ENCODE measurements at places on chromosomes 1 and 21.

- DNase-seq = no peak
Measured at GRCh38 chr1:53121319-53122172, 20.9 kb downstream of the SLC1A7 start.

DNA sequence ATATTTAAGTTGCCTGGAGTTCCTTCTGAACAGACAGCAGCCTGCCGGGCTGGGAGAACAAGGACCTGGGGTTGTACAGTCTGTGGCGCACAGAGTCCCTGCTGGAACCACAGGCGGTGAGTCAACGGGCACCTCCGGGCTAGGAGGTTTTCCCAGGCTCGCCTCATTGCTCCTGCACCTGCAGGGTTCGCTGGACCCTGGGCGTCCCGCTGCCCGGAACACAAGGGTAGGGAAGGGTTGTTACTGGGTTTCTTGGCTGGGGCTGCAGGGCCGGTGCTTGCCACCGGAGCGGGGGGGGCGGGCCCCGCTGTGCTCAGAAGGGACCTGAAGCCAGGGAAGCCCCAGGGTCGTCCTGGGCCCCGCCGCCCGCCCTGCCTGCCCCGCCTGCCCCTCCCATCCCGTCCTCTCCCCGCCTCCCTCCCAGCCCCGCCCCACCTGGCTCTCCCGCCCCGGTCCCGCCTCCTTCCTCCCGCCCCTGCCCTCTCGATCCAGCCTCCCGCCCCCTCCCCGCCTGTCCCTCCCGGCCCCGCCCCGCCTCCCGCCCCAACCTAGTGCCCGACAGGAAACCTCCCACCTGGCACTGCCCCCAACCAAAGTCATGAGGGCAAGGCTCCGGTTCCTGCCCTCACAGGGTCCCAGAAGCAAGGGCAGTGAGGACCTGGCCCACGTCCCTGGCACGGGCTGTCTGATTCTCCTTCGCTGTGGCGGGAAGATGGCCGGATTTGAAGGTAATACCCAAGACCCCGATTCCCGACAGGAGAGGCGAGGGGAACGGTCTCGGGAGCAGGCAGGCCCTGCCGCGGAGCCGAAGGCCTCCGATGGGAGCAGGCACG, 6.8 kb downstream of the JMJD4 start:
- DNase-seq = no peak

- DNase-seq = no peak
Measured at GRCh38 chr1:211609120-211610024, 30.4 kb upstream of the SLC30A1 start.

DNA sequence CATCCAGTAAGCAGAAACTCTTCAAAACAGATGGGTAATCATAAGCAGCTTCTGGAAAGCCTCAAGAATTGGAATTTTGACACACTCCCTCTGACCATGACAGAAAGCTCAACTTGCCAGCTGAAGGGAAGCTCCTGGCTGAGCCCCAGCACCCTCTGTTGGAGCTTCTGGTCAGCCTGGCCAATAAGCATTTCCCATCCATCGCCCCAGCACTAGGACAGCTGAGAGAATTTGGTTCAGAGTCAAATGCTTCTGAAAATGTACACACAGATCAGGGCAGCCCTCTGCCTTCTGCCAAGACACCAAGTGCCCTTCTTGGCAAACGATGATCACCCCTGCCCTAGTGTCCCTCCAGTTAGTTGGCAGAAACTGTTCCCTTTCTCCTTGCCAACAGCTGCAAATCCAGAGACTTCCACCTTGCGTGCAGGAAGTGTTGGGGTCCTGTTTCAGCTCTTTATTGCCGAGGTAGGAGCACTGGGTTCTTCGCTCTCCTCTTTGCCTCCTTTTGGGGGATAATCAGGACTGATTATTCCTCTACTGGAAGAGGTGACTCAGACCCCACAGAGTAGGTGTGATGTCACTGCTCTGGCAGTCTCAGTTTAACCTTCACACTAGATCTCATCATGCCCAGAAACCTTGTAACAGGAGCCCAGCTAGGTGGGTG, 11.9 kb downstream of the PIGV start:
- no peak for DNase-seq

- DNase-seq = no peak
Measured at GRCh38 chr1:179447489-179447888, 81.7 kb downstream of the AXDND1 start.

DNA sequence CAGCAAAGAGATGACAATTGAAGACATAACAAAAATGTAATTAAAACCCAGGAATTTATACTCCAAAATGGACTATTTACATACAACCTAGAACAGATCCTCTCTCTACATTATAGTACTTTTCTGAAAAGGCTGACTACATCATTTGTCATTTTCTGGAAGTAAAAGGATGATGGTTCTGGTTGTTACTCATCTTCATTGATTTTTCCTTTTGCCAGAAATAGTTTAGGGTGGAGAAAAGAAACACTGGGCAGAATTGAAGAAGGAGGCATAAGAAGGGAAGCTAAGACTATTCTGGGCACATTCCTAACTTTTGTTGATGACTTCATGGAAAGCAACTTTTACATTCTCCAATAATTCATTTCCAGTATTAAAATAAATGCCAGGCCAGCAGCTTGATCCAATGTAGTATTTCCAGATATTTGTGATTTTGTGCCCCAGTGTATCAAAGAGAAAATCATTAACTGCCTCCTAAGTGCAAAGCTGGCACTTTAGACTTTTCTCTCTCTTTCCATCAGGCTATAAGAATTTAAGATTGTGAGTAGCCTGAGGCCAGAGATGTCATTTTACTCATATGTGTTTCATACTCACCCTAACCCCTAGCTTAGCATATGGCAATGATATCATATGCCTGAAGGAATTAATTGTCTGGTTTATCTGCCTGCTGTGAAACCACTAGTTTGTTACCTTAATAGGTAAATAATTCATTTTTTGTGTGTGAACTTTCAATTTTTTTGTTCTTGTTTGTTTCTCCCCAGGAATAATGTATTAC, 369.5 kb upstream of the LYPLAL1 start:
- DNase-seq = no peak

DNA sequence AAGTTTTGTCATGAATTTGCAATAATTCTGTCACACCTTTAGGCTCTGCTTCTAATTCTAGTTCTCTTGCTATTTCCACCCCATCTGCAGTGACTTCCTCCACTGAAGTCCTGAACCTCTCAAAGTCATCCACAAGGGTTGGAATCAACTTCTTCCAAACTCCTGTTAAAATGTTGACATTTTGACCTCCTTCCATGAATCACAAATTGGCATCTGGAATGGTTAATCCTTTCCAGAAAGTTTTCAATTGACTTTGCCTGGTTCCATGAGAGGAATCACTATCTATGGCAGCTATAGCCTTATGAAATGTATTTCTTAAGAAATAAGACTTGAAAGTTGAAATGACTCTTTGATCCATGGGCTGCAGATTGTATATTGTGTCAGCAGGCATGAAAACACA, 19.7 kb upstream of the SFT2D2 start:
- DNase-seq = no peak

GRCh38 chr1:181369416-181369815, 113.9 kb upstream of the CACNA1E start:
- no peak for DNase-seq

DNA sequence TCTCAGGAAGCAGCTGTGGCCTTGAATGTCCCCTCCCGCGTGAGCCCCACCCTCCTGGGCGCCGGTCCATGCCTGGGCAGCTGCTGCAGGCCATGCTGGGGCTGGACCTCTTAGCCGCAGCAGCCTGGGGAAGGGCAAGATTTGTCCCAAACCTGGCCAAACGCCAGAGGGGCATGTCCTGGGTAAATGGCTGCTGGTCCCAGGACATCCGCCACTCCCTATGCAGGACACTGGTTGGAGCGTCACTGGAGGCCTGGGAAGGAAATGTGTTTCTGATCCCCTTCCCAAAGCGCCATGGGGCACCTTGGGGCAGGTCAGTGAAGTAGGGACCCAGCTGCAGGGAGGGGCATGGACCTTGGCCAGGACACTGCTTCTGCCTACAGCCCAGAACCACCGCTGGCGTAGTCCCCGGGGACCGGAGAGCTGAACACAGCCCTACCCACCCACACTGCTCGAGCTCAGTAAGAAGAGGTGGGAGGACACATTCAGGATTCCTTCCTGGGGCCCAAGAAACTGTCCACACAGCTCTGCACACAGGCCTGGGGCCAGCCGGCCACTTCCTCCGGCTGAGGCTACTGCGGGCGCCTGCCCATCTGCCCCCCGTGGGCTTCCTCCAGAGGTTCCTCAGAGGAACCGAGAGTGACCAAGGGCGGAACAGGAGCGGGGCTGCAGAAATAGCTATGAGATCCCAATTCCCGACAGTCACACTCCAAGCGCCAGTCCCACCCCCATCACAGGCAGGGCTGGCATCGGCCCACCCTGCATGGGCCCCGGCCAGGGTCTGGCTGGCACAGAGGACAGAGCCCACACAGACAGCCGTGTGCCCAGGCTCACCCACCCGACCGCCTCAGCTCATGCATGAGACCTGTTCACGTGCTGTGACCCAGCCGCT, 10.8 kb upstream of the PLEKHG5 start:
- no peak for DNase-seq

DNA sequence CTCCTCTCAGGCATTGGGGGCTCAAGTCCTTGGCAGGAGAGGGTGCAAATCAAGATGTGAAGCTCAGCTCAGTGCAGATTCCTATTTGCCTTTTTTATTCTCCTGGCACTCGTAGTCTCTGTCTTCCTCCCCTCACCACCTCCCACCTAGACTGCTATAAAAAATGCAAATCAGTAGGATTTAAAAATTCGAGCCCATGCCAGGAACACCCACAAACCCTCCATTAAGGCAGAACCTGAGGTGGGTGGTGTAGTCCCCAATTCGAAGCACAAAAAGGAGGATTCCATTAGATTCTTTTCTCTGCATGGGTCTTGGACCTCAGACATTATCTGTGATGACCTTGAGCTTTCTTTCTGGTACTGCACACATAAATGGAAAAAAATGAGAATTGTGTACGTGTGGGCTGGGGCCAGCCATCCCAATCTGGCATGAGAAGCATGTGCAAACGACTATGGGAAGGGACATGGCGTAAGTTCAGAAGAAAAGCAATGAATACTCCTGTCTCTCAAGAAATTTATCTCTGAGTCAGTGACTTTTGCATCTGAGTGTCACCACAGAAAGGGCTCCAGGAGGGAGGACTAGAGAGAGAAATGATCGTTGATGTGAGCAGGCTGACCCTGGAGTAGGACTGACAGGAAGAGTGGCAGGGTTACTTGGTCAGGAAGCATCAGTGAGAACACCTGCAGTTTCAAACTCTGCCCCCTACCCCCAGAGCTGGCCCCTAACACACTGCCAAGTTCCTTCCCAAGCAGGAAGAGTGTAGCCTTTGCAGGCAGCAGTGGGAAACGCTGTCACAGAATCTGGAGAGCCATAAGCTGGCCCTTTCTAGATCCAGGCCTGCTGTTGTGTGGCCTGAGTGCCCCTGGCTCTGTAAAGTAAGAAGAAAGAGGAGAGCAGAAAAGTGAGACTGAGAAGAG, 1.7 kb downstream of the INKA2 start:
- DNase-seq = no peak

DNA sequence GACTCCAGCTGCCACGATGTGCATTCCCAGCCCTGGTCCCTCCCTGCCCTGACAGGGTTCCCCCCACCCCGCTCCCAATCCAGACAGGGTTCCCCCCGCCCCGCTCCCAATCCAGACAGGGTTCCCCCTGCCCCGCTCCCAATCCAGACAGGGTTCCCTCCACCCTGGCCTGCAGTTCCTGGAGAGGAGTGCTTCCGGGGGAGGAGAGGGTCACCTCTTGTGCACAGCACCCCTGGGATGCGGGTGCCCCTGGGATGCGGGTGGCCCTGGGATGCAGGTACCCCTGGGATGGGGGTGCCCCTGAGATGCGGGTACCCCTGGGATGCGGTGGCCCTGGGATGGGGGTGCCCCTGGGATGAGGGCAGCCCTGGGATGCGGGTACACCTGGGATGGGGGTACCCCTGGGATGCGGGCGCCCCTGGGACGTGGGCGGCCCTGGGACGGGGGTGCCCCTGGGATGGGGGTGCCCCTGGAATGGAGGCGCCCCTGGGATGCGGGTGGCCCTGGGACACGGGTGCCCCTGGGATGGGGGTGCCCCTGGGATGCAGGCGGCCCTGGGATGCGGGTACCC, 36.7 kb upstream of the SLC19A1 start:
- DNase-seq = no peak

DNA sequence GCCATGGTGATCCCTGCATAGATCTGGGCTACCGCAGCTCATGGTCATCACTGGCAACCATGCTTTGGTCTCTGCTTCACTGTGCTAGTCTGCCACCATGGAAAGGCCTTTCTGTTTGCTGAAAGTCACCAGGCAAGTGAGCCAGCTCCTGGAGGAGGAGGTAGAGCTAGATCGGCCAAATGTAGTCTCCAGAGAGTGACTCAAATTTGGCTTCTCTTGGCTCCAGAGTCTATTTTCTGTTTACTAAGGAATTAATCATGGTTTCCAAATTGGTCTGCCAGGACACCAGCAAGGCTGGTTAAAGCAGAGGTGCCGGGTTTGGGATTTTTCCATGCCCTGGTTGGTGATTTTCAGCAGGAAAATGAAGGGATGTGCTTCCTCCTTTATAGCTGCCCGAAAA, 52.7 kb upstream of the IVNS1ABP start:
- DNase-seq = no peak

DNA sequence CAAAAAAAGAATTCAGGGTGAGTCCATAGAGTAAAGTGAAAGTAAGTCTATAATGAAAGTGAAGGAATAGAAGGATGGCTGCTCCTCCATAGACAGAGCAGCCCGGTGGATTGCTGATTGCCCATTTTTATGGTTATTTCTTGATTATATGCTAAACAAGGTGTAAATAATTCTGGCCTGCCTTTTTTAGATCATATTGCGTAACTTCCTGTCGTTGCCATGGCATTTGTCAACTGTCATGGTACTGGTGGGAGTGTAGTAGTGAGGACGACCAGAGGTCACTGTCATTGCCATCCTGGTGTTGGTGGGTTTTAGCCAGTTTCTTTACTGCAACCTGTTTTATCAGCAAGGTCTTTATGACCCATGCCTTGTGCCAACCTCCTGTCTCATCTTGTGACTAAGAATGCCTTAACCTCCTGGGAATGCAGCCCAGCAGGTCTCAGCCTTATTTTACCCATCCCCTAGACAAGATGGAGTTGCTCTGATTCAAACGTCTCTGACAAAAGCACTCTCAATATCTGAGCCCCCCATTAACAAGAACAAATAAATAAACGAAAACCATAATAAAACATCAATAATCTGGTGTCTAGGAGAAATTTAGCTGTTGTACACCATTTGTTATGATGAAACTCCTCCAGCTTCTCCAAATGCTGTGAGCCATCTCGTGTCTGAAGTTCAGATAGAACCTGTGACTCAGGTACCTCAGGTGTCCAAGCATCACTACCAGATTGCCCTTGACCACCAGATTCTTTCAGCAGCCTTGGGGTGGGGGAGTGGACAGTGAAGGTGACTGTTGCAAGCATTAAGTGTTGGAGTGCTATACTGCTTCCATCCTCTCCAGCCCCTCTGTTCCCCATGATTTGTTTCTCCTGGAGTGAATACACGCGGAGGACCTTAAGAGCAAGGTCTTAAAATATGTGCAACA, 36.0 kb downstream of the EBNA1BP2 start:
- no peak for DNase-seq
